ENCODE measurements at places on chromosomes 3 and 15.
A peak's percentile ranks its signal among the peaks of the same experiment; 100 is the strongest.

- DNase-seq, result no peak
Observed at GRCh38 chr15:100818927-100819326, 60.7 kb upstream of the ALDH1A3 start.

DNA sequence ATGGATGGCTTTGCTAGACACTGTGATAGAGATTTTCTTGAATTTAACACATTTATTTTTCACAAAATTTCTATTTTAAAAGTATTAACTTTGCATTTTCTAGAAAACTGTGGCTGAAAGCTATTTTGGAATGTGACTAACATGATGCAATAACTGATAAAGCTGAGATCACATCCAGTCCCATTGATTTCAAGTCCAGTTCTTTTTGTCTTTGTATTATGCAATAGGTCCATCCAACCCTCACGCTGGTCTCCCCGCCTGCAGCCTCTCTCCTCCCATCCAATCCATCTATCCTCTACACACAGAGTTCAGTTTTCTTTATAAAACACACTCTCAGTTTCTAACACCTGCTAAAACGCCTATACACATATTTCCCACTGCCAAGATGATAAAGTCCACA, 178.8 kb downstream of the CNTN3 start:
- DNase-seq, result no peak

GRCh38 chr15:98953000-98953787, 54.4 kb downstream of the PGPEP1L start:
- no peak for DNase-seq

DNA sequence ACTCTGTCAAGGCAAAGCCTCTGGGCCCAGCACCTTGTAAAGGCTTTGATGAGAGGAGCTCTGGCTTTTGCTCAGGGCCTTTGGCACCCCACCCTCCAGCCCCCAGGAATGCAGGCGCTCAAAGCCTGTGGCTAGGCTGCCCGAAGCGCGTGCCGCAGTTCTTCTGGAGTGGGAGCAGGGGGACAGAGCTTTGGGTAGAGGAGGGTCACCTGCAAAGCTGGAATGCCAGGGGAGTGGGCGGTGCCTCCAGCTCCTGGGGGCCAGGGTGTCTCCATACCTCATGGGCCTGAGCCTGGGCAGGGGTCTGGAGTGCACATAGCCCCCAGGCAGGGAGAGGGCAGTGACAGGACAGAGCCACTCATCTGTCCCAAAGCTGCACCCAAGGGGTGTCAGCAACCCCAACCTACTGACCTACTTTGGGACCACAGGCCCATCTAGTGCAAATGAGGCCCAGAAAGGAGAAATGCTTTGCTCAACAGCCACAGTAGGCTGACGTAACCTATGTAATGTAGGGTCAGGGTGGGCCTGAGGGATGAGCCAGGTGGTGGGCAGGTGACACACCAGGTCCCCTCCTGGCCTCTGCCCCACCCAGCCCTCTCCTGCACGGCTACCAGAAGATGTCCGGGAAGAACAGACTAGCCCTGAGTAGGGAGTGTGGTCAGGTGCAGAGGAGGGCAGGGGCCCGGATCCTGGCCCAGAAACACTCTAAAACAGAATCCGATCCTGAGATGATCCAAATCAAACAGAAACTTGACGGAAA, 2.2 kb upstream of the CALML4 start:
- no peak for DNase-seq

- DNase-seq, result no peak
Observed at GRCh38 chr3:115968871-115969270, 345.6 kb downstream of the GAP43 start.

DNA sequence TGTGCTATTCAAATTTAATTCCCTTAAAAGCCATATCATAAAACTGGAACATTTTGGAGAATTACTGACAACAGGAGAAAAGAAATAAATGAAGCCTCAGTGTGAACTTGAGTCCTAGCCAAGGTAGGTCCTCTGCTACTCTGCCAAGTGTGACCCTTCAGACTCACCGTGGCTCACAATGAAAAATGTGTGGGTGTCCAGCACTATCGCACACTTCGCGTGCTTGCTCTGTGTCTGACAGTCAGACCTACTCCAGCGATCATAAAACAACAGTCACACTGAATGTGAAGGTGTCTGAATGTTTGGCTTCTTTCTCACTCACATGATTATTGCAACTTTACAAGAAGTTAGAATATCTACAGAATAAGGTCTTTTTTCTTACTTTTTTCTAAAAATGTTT, 65.8 kb upstream of the TRA2B start:
- DNase-seq, result no peak

- DNase-seq, result no peak
Observed at GRCh38 chr15:68310178-68310803, 32.7 kb downstream of the FEM1B start.

DNA sequence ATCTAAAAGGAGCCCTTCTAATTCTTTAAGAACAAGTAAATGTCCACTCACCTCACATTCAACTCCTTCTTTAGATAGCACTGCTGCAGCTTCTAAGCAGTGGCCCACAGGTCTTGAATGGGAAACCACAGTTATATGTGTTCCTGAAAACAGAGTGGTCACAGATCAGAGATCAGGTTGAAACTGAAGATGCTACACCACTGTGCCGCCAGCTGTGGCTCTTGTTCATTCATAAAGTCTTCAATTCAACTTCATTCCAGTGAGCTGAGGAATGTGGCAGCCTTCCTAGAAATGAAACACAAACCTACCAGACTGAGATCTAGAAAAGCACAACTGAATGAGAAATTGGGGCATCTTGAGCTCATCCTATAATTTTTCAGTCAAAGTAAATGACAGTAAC, 4.0 kb downstream of the PDHB start:
- DNase-seq, result no peak

DNA sequence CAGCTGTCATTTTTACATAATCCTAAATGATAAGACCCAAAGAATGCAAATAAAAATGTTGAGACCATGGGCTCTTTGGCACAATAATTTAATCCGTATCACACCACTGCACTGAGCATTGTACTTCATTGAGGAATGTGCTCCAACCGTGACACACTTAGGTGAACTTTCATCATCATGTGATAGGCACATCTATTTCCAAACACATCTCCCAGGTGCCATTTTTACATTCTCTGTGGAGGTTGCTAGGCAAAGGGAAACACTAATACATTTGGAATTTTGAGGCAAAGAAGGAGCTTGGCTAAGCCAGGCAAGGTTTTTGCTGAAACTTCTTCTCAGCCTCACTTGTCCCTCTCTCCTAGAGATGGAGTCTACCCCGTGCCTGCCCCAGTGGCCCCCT, 68.7 kb downstream of the LRTM1 start:
- DNase-seq, result no peak

DNA sequence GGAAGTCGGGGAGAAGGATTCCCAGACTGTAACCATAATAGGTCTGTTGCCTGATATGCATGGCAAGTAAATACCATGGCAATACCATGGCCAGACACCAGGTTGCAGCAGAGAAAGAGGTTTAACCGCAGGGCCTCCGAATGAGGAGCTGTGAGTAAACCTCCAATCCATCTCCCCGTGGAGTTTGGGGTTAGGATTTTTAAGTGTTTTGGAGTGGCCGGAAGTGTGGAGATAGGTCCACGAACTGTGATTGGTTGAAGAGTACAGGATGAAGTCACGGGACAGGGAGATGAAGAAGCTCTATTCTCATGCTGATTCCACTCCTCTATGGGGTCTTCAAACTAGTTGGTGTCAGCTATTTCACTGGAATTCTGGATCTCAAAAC, 127.9 kb downstream of the ST8SIA2 start:
- peak; percentile 9 for DNase-seq

DNA sequence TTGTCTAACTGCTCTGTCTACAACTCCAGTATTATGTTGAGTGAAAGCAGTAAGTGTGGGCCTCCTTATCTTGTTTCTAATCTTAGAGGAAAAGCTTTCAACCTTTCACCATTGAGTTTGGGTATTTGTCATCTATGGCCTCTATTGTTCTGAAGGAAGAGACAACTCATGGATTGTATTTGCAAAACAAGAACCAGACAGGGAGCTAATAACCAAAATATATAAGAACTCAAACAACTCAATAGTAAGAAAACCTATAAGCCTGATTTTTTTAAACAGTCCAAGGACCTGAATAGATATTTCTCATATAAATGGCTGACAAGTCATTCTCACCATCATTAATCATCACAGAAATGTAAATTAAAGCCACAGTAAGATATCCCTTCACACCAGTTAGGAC, 113.0 kb downstream of the TAFA4 start:
- DNase-seq, result no peak

GRCh38 chr3:104892044-104892443, 474.7 kb upstream of the ALCAM start:
- no peak for DNase-seq

DNA sequence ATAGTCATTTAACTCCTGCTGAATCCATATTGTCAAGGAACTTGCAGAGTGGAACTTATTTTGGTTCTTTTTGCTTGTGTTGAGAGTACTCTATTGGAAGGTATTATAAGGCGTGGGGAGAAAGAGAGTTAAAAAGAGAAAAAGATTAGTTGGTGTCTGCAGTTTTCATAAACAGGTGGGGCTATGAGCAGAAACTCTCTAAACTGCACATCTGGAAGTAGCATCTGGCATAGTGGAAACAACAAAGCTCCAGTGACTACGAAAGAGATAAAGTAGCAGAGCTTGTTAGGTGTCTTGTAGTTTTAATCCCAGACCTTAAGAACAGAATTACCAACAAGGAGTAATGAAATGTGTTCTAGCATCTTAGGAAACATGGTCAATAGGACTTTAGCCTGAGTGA, 148.8 kb upstream of the SGO1 start:
- DNase-seq, result no peak

GRCh38 chr3:157487339-157487738, 15.9 kb downstream of the VEPH1 start:
- DNase-seq, result no peak

Measured in stimulated activated CD4-positive, alpha-beta T cell treated with anti-CD3 and anti-CD28 coated beads, Interleukin-1b, Interleukin-23, amount 100 ng/mL, for 24 hours (primary cell).